Activated CD8-positive, alpha-beta memory T cell treated with anti-CD3 and anti-CD28 coated beads, Interleukin-2, amount 10 ng/mL, durations not matched to agents 7 days and 5 days (primary cell): ENCODE measurements at places on chromosomes 1 and 21. TPM values are rescaled to one million over a fixed set of nuclear protein-coding genes. Genes with fewer than 3 reads are reported as not detected.

- H3K36me3 ChIP-seq, result no peaks in the 10 kb centered on the region
- H3K4me3 ChIP-seq, result no peak overlapping the region
- no peaks in the 10 kb centered on the region for H3K4me1 ChIP-seq
Measured at GRCh38 chr1:118337346-118337745, 152.3 kb upstream of the SPAG17 start.

The RIIAD1 gene
- total RNA-seq, result not detected

The CIART gene
- 1.7 TPM for total RNA-seq

The RCC1 gene
- total RNA-seq, result 77.6 TPM

GRCh38 chr1:225919906-225920305, 4.1 kb downstream of the PYCR2 start:
- peaks cover 31% of the 10 kb centered on the region for H3K36me3 ChIP-seq
- DNase-seq, result no peak
- H3K27ac ChIP-seq, result peak overlapping the region; percentile 64
- no peak overlapping the region for H3K4me3 ChIP-seq
- no peaks in the 10 kb centered on the region for H3K27me3 ChIP-seq

The TMEM269 gene
- 0.12 TPM for total RNA-seq

The AQP10 gene
- total RNA-seq, result not detected

GRCh38 chr1:23564529-23565122, 5.3 kb upstream of the ID3 start:
- peaks cover 17% of the 10 kb centered on the region for H3K4me1 ChIP-seq
- H3K36me3 ChIP-seq, result peaks cover 1% of the 10 kb centered on the region
- H3K27me3 ChIP-seq, result peaks cover 80% of the 10 kb centered on the region
- H3K4me3 ChIP-seq, result no peak overlapping the region
- H3K27ac ChIP-seq, result no peak overlapping the region

DNA sequence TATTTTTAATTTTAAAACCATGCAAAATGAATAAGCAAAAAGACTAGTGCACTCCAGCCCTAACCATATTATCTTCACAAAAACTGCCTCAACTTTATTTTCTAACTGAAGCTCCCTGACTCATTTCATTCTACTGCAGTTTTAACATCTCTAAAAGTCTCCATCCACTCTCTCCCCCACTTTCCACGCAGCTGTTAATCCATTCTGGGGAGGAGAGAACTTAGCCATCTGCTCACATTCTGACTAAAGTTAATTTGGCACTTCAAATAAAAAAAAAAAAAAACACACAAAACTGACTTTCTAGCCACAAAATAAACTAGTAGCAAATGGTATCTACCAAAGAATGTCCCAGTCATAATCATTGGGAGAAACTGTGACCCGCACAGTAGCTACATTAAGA, 5.4 kb upstream of the MYBPHL start:
- H3K36me3 ChIP-seq, result no peaks in the 10 kb centered on the region
- peaks cover 11% of the 10 kb centered on the region for H3K27me3 ChIP-seq
- H3K4me1 ChIP-seq, result no peaks in the 10 kb centered on the region
- H3K27ac ChIP-seq, result no peak overlapping the region
- DNase-seq, result no peak

The NR5A2 gene
- total RNA-seq, result not detected

GRCh38 chr1:44911026-44911425, 68.0 kb upstream of the PTCH2 start:
- no peaks in the 10 kb centered on the region for H3K27me3 ChIP-seq
- no peak overlapping the region for H3K4me3 ChIP-seq
- no peak overlapping the region for H3K27ac ChIP-seq
- no peak for DNase-seq
- peaks cover 7% of the 10 kb centered on the region for H3K36me3 ChIP-seq
- H3K4me1 ChIP-seq, result no peaks in the 10 kb centered on the region

DNA sequence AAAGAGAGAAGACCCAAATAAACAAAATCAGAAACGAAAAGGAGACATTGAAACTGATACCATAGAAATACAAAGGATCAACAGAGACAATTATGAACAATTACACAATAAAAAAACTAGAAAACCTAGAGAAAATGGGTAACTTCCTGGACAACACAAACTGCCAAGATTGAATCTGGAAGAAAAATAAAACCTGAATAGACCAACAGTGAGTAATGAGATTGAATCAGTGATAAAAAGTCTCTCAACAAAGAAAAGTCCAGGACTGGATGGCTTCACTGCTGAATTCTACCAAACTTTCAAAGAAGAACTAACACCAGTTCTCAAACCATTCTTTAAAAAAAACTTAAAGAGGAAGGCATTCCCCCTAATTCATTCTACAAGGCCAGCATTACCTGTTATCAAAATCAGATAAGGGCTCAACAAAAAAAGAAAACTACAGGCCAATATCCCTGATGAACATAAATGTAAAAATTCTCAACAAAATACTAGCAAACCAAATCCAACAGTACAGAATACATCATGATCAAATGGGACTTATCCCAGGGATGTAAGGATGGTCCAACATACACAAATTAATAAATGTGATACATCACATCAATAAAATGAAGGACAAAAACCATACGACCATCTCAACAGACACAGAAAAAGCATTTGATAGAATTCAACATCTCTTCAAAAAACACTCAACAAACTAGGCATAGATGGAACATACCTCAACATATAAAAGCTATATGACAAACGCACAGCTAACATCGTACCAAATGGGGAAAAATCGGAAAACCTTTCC, 119.9 kb downstream of the ACBD6 start:
- no peak overlapping the region for H3K27ac ChIP-seq
- no peak for DNase-seq
- H3K36me3 ChIP-seq, result peaks cover 68% of the 10 kb centered on the region
- H3K4me1 ChIP-seq, result peaks cover 13% of the 10 kb centered on the region

DNA sequence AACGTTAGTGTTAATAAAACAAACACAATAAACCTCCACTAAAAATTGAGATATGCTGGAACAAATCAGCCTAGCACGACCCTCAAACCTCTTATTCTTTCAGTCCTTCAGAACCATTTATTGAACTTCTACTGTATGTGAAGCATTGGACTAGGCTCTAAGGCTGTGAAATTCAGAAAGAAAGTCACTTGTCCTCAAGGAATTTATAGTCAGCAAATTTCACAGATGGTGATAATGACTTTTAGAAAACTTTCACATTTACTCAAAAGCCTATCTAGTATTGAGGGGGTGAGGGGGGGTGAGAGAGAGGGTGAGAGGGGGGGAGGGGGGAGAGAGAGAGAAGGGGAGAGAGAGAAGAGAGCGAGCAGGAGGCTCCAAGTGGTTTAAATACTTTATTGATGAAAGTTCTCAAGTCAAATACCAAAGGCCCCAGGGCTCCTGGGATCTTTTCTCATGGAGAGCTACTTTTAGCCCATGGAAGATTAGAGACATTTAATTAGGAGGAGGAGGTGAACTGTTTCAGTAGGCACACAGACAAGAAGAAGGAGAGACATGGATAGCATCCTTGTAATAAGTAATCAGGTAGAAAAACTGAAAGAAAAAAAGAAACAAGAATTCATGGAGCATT, 66.3 kb upstream of the SSX2IP start:
- H3K4me3 ChIP-seq, result no peak overlapping the region
- peaks cover 10% of the 10 kb centered on the region for H3K27me3 ChIP-seq
- no peak for DNase-seq
- H3K27ac ChIP-seq, result no peak overlapping the region
- H3K4me1 ChIP-seq, result peaks cover 12% of the 10 kb centered on the region
- no peaks in the 10 kb centered on the region for H3K36me3 ChIP-seq

The VWA5B1 gene
- total RNA-seq, result not detected

DNA sequence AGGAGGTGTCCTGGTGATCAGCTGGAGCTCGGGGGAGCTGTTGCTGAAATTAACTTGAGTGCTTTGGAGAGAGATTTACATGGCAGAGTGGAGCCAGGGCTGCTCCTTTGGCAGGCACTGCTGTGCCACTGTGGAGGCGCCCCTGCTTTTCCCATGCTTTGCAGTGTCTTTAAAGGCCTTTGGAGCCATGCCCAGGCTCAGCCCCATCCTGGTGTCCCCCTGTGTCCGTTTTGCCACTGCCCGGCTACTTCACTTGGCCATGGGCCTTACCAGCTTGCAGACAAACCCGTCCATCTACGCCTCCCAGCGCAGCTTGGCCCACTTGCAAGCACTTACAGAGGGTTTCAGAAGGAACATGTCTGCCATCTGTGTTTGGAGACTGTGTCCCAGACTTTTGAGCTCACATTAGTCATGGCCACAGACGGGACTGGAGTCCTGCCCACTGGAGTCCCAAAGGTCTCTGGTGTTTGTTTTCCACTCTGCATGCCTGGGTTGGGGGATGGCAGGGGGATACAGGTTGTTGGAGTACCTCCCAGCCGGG, 18.2 kb upstream of the LAMTOR5 start:
- no peak overlapping the region for H3K27ac ChIP-seq
- DNase-seq, result no peak
- H3K4me3 ChIP-seq, result no peak overlapping the region
- peaks cover 14% of the 10 kb centered on the region for H3K4me1 ChIP-seq

DNA sequence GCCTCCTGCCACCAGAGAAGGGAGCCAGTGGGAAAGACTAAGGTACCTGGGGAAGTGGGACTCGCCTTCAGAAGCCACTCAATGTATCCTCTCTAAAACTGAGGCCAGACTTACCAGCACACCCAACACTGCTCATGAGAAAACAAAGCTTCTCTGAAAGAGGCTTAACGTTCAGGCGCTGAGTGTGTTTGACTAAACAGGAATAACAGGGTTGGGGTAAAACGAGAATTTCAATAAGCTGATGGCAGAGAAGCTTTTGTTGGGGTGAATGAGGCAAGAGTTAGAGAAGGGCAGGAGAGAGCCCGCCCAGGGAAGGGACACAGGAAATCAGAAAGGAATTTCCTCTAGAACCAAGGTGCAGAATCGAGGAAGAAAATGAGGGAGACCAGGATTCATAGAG, 1.7 kb upstream of the SPRR3 start:
- no peak overlapping the region for H3K4me3 ChIP-seq
- no peaks in the 10 kb centered on the region for H3K27me3 ChIP-seq
- H3K36me3 ChIP-seq, result no peaks in the 10 kb centered on the region
- DNase-seq, result no peak

The C1orf116 gene
- total RNA-seq, result not detected

GRCh38 chr1:91546876-91547275, 46.2 kb downstream of the CDC7 start:
- H3K4me1 ChIP-seq, result peaks cover 68% of the 10 kb centered on the region
- H3K27ac ChIP-seq, result peak overlapping the region; percentile 93
- H3K36me3 ChIP-seq, result peaks cover 33% of the 10 kb centered on the region
- H3K4me3 ChIP-seq, result no peak overlapping the region
- no peaks in the 10 kb centered on the region for H3K27me3 ChIP-seq

GRCh38 chr1:205298191-205298994, 23.2 kb downstream of the NUAK2 start:
- H3K36me3 ChIP-seq, result no peaks in the 10 kb centered on the region
- DNase-seq, result no peak
- H3K27me3 ChIP-seq, result peaks cover 8% of the 10 kb centered on the region
- no peak overlapping the region for H3K27ac ChIP-seq
- H3K4me1 ChIP-seq, result peaks cover 15% of the 10 kb centered on the region

- peaks cover 73% of the 10 kb centered on the region for H3K27me3 ChIP-seq
- H3K4me3 ChIP-seq, result no peak within 1 kb of the TSS
- H3K4me1 ChIP-seq, result peaks cover 8% of the 10 kb centered on the region
- H3K36me3 ChIP-seq, result no peaks in the 10 kb centered on the region
Measured at GRCh38 chr1:228006786-228007048, at the start of gene WNT3A. WNT3A (plus strand) TSS chr1:228006998; CDS start chr1:228007129, 131 bp downstream.

DNA sequence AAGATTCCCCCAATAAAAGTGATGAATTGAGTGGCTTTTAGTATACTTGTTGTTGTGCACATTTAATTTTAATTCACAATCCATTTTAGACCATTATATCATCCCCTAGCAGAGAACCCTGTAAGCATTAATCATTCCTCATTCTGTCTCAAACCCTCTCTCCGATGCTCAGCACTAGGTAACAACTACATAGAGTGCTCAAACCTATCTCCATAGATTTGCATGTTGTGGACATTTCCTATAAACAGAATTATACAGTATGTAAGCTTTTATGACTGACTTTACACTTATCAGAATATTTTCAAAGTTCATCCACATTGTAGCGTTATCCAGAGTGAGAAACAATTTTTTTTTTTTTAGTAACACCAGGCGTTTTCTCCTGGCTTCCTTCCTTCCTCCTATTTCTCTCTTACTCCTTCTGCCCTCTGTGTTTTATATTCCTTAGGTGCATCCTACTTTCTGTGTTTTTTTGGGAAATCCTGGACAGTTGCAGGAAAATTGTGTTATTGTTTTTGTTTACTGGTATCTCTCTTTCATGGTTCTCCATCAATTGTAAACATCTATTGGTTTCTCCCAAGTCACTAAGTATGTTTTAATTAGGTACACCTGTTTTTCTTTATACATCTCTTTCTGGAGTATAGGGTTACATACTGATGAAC, 1528.0 kb upstream of the TPTE start:
- no peaks in the 10 kb centered on the region for H3K4me1 ChIP-seq
- DNase-seq, result no peak
- H3K27ac ChIP-seq, result no peak overlapping the region
- H3K4me3 ChIP-seq, result no peak overlapping the region

DNA sequence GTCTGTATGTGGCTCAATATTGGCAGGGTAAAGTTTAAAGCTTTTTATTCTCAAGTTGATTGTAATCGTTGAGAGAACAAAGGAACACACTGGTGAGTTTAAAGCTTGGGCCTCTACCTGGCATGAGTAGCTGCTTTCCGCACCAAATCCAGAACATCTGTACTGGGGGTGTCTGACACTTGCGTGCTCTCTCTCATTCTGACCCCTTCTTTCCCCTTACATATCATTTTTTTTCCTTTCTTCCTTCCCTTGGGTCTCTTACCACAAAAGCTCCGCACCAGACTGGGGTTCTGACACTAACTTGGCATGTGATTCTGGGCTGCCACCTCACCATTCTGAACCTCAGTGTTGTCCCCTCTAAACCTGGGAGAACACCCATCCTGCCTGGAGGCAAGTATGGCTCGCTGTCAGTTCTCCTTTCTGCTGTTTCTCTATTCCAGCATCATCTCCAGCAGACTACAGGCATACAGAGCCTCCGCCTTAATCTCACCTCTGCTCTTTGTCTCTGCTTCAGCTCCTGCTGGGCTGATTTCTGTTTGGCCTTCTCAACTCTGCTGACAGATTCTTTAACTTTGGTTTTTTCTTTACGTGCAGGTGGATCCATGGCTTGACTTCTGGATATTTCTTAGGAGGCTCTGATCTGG, 859 bp upstream of the ERMAP start:
- H3K4me3 ChIP-seq, result peak overlapping the region; percentile 70
- peak overlapping the region; percentile 80 for H3K27ac ChIP-seq
- DNase-seq, result no peak
- no peaks in the 10 kb centered on the region for H3K27me3 ChIP-seq
- H3K36me3 ChIP-seq, result peaks cover 1% of the 10 kb centered on the region

- H3K4me3 ChIP-seq, result no peak overlapping the region
- H3K27ac ChIP-seq, result no peak overlapping the region
- H3K4me1 ChIP-seq, result no peaks in the 10 kb centered on the region
- H3K36me3 ChIP-seq, result no peaks in the 10 kb centered on the region
Measured at GRCh38 chr21:30391492-30392025, 4.3 kb upstream of the KRTAP13-1 start.

The TSPEAR gene
- not detected for total RNA-seq

GRCh38 chr1:165965857-165966256, 138.4 kb downstream of the UCK2 start:
- H3K4me3 ChIP-seq, result no peak overlapping the region
- H3K36me3 ChIP-seq, result no peaks in the 10 kb centered on the region
- H3K27ac ChIP-seq, result no peak overlapping the region
- no peaks in the 10 kb centered on the region for H3K4me1 ChIP-seq
- no peak for DNase-seq
